ENCODE measurements at places on chromosomes 1 and 21.

- DNase-seq = no peak
These were observed 13.3 kb downstream of the ETV3L start for GRCh38 chr1:157086299-157086698.

DNA sequence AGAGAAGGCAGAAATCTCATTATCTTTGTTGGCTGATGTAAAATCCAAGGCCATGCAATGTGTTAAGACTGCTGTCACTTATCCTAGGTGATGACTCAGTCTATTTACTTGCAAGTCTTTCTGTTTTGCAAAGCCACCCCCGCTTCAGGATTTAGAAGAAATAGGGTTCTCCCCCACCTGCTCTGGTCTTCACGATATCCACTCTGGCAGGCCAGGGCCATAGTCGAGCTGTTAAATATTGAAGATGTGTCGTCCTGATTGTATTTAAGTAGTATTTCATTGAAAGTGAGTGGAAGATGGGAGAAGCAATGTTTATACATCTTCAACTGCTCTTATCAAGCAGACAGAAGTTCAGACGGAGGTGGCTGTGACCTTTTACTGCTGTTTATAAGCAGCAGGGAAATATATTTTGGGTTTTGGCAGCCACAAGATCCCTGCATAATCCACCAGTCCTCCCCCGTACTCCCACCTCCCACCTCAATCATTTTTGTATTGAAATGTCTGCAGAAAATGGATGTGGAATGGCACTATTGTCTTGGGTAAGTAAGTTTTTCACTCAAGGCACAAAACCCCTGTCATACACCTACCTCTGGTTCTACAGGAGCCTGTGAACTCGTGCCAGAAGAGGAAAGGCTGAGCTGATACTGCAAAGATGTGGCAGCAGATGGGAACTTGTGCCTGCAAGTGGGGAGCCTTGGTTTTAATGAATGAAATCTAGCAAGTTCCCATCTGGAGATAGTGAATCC, 117.4 kb downstream of the MRPS6 start:
- no peak for DNase-seq

DNA sequence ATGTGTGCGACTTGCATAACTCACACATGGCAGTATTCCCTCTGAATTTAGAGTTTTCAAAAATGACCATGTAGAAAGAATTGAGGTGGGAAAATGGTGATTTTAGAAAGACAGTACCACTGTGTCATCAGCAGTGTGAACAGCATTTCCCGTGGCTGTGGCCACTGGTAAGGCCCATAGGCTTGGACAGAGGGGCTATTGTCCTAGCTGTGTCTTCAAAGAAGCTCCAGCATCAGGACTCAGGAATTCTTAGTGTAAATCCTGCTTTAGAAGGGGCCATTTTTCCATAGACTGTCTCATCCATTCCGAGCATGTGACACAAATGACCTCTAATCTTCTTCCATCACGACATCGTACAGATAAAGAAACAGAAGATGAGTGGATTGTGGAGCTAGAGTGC, 119.3 kb upstream of the BACE2 start:
- DNase-seq = no peak

- no peak for DNase-seq
These were observed 117.9 kb downstream of the DMRTB1 start for GRCh38 chr1:53576866-53577760.

Measured in skin of body (tissue), 3 donors.